ENCODE measurements at places on chromosomes 4 and X.

- no peak for DNase-seq
Measured at GRCh38 chr4:80016506-80016905, 56.5 kb downstream of the ANTXR2 start.

DNA sequence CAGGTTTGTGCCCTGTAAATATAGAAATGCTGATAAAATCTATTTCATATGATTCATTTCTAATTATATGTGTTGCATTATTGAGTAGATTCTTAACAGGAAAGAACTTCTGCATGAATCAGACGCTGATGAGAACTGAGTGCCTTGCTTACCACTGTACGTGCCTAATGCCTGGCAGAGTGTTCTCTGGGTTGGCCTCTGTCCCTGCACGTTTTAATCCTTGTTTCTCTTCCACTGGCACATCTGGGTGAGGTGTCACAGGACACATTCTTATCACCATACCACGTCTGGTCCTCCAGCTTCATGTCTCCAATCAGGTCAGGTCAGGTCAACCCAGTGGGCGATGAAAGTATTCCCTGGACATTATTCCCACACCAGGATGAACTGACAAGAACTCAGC lies 53.6 kb downstream of the KLF3 start:
- no peak for DNase-seq

DNA sequence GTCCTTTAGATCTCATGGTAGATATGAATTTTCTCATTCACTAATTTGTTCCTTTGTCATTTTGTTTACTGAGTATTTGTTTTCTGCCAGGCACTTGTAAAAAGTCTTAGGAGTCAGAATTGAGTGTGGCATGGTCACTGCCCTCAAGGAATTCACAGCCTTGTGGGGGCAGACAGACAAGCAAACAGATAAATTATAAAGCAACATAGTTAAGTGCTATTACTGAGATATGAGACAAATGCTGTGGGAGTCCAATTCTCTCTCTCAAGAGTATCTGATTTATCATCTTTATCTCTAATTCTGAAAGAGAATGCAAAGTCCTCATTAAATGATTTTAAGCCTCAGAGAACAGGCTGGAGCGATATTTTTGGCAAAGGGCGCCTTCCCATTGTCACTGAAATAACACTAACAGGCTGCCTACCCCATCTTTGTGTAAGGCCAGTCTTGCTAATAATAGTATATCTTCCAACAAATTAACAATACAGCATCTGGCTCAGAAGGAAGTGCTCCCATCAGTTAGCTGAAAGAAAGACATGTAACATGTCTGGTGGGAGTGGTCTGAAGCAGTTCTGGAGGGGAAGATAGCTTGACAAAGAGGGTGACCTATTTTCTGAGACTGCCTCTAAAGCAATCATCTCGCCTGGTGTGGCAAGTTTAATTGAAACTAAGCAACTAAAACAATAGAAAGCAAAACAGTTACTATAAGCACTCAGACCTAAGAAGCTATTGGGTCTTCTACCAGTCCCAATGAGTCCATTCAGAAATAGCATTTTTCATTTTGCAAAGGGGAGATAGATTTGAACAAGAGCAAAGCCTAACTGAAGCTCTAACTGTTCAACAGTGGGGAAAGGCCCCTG lies 61.5 kb upstream of the AMOT start:
- DNase-seq = no peak

GRCh38 chr4:2829321-2829932 lies 14.2 kb upstream of the ADD1 start:
- DNase-seq = no peak

GRCh38 chr4:105596684-105597083 lies 44.3 kb downstream of the ARHGEF38 start:
- DNase-seq = no peak

DNA sequence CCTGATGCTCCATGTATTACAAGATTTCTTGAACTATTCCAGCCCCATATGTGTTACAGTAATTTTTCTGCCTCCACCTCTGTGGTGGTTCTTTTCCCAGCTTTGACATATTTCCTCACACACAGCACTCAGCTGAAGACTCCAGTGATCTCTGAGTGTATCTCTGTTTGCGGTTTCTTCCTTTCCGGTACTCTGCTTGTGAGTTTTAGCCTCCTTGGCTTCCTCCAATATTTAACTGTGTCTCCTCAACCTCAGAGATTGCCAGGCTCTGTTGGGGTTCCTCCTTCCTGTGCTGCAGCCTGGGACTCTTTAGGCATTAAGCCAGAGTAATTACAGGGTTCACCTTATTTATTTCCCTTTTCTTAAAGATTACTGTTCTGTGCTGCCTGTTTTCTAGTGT lies 73.2 kb downstream of the NFKB1 start:
- no peak for DNase-seq

DNA sequence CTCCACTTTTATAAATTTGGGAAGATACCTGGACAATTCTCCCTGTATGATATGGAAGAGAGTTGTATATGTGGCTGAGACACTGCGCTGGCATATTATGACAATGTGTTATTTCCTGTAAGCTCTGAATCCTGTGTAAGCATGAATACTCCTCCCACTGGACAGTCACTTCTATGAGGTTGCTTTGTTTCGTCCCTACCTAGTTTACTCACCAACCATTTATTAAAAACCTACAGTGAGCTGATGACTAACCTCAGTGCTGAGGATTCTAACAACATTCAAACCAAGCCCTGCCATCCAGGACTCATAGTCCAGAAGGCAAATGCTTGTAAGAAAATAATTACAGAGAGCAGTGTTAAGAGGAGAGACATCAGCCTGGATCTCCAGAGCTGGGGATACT lies 1632.9 kb upstream of the TENM3 start:
- no peak for DNase-seq

DNA sequence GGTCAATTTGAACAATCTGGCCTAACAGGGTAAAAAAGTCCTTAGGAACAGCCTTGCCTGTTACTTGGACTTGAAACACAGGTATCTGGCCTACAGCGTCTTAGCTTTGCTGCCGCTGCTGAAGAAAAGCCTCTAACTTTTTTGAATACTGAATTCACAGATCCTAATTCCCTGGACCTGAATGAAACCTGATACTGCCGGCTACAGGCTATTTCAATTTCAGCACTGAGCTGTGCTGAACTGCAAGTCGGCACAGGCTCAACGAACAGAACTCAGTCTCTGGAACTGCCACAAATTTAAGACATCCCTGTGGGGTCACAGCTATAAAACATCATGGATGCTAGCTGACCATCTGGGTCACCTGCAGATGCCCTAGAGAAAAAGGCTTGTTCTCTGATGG lies 7.2 kb downstream of the NR0B1 start:
- no peak for DNase-seq

GRCh38 chr4:17433827-17434226 lies 78.1 kb downstream of the QDPR start:
- no peak for DNase-seq

DNA sequence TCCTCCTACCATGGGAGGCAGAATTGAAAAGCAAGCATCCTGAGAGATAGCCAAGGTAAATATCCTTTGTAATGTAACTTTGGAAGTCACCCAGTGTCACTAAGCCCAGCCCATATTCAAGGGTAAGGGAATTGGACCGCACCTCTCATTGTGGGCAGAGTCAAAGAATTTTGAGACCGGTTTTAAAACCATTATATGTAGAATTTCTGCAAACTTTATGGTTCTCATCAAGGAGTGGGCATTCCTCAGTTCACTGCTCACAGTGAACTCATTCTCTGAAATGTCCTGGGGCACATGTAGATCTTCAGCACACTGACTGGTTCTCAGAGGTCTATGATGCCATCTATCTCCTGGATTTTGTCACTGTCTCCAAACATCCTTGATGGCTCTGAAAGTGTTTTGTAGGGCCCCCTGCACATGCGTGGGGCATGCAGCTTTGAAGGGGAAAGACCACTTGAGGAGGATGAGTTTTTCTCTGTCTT lies 35.3 kb upstream of the CHRNA9 start:
- DNase-seq = no peak

- DNase-seq = no peak
Measured at GRCh38 chr4:29423836-29424721, 1296.1 kb upstream of the PCDH7 start.

DNA sequence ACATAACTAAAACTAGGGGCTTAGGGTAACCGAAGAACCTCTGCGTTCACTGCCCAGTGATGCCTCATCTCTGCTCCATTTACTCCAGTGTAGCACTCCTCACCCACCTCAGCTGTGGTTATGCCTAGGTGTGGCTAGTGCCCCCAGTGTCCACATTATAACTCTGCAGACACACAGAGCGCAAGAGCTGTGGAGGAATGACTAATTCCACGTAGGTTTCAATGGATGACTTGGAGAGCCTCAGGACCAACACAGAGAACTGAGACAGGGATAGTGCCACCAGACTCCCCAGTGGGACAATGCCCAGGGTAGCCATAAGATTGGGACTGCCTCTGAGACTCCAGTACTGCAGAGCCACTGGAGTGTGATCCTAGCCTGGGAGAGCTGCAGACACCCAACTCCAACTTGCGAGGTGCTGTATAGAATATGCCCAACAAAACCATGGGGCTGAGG lies 542.4 kb upstream of the DIPK2B start:
- no peak for DNase-seq

DNA sequence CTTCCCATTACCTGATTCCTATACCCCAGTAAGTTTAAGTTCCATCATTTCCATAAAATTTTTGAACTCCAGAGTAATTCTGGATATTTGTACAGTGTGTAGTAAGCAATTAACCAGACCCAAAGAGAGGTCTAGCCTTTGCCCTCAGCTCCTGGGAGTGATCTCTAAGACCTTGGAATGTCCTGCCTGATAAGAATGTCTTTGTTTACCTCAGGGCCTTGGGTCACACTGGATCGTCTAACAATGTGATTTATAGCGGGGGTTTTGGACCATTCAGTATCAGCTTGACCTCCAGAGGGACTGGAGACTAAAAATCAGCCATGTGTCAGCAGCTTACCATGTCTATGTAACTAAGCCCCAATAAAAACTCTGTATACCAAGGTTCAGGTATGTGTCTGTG lies 330.9 kb upstream of the PPP1R2C start:
- no peak for DNase-seq

DNA sequence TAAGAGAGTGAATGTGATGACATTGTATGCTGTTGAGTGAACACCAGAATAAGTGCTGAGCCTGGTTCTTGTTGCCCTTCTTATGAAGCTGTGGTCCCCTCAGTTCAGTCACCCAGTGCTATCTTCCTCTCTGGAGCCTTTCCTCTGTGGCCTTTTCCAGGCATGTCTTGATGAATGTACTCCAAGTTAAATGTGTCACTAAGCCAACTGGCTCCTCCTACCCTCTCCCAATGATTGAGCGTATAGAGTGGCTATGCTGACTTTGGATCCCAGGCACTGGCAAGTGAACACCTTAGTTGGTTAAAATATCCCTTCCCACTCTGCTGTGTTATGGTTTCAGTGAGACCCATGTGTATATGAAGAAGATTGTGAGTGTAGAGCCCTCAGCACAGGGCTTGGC lies 134.1 kb upstream of the MAMLD1 start:
- no peak for DNase-seq

DNA sequence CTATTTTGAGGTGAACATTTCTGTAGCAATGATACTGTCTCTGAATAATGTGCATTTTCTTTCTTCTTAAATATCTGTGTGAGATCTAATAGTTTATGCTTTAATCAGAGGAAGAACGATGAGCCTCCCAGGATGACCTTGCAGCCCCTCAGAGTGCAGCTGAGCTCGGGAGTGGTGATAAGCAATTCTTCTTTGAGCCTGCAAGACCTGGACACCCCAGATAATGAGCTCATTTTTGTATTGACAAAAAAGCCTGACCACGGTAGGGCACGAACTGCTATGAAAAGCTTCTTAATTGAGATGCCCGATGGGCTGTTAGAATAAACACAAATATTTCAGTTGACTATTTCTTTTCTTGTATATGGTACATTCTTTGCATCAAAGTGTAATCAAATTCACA lies 105.0 kb upstream of the ANXA3 start:
- no peak for DNase-seq
